ENCODE measurements at places on chromosomes 1 and 21.
A peak's percentile ranks its signal among the peaks of the same experiment; 100 is the strongest.

DNA sequence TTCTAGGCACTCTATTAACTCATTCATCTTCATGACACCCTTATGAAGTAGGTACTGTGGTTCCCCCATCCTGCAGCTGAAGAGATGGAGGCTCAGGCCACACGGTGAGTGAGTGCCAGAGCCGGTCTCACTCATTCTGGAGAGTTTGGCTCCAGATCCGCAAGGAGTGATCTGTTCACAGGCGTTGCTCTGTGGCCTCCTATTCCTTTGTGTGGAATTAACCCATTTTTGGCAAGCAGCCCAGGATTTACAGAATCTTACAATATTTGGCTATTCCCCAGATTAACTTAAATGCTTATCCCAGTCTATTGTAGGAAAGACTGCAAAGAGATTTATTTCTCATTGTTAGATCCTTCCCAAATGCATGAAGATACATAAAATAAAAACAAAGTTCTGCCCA lies 29.6 kb downstream of the KIAA0040 start:
- DNase-seq = no peak

DNA sequence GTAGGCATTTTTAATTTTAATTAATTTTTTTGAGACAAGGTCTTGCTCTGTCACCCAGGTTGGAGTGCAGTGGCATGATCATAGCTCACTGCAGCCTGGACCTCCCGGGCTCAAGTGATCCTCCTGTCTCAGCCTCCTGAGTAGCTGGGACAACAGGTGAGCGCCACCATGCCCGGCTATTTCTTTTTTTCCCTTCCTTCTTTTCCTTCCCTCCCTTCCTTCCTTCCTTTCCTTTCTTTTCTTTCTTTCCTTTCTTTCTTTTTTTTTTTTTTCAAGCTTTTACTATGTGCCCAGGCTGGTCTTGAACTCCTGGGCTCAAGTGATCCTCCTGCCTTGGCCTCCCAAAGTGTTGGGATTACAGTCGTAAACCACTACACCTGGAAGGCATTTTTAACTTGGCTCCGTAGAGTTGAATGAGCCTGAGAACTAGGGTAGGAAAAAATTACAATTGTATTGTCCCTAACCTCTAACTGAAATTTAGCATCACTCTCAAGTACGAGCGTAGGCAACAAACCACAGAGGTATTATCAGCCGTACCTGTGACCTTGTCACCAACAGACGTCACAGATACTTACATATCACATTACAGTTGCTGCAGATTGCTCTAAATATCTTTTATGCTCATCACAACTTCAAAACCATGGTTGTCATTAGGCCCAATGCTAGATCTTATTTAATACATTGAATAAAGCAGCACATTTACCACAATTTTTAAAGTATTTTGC lies 8.0 kb downstream of the RUNX3 start:
- DNase-seq = no peak

GRCh38 chr1:155537193-155537592 lies 25.4 kb downstream of the ASH1L start:
- no peak for DNase-seq

GRCh38 chr1:174040387-174040786 lies 18.2 kb upstream of the RC3H1 start:
- DNase-seq = no peak

DNA sequence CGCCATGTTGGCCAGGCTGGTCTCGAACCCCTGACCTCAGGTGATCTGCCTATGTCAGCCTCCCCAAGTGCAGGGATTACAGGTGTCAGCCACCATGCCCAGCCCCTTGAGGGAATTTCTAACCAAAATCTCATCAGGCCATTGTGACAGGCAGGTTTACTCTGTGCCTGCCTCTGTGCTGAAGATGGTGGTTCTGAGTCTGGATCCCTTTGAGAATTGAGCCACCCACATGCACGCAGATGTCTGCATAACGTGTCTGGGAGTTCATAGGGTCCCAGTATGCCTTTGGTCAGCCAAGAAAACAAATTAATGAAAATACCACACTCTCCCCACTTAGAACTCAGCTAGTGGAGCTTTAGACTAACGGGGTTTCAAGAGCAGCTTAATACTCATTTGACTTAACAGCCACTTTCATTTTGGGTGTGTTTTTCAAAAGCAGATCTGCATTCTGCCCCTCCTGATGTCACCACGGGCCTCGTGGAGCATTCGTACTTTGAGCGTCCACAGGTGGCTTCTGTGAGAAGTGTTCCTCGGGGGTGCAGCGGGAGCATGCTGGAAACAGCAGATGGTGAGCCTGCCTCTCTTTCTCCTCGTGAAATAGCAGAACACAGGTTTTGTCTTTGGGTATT lies 45.3 kb downstream of the DIP2A start:
- no peak for DNase-seq

GRCh38 chr1:45979074-45979777 lies 153.2 kb downstream of the PIK3R3 start:
- DNase-seq = peak; percentile 18

GRCh38 chr1:31657972-31658510 lies 13.4 kb upstream of the PEF1 start:
- DNase-seq = no peak

GRCh38 chr1:228275430-228276173 lies 67.8 kb downstream of the OBSCN start:
- peak; percentile 95 for DNase-seq

DNA sequence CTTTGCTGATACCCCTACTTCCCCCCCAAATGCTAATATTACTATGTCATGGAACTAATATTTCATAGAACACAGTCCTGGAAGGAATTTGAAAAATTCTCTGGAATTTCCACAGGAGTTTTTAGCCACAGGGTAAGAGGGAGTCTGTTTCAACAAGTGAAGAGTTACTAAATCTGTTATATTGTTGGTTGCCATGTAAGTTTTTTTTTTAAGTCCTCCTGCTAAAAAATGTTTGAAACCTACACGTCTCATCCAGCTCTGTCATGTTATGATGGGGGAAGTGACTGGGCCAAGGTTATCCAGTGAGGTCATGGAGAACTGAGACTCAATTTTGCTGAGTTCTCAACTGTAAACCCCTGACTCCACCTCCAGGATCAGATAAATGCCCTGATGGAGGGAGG lies 60.8 kb upstream of the USP24 start:
- DNase-seq = no peak

- DNase-seq = peak; percentile 39
These were observed 121.1 kb downstream of the FOXD2 start for GRCh38 chr1:47558601-47559593.

GRCh38 chr1:155809088-155809487 lies 47.9 kb downstream of the GON4L start:
- no peak for DNase-seq

DNA sequence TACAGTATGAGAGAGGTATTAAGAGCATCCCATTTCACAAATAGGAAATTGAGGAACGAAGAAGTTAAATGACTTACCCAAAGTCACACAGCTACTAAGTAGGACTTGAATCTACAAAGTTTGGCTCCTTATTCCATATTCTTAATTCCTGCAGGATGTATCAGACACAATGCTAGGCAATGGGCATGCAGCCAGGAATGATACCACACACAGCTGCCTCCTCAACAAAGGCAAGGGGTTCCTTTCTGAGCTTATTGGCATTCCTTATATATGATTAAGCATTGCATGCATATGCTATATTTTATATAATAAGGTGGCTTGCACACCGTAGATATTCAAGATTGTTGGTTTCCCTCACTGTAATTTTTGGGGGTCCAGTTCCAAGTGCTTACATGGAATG lies 34.2 kb upstream of the JUN start:
- DNase-seq = no peak

- DNase-seq = no peak
These were observed 93.3 kb downstream of the PDE9A start for GRCh38 chr21:42746593-42747275.

DNA sequence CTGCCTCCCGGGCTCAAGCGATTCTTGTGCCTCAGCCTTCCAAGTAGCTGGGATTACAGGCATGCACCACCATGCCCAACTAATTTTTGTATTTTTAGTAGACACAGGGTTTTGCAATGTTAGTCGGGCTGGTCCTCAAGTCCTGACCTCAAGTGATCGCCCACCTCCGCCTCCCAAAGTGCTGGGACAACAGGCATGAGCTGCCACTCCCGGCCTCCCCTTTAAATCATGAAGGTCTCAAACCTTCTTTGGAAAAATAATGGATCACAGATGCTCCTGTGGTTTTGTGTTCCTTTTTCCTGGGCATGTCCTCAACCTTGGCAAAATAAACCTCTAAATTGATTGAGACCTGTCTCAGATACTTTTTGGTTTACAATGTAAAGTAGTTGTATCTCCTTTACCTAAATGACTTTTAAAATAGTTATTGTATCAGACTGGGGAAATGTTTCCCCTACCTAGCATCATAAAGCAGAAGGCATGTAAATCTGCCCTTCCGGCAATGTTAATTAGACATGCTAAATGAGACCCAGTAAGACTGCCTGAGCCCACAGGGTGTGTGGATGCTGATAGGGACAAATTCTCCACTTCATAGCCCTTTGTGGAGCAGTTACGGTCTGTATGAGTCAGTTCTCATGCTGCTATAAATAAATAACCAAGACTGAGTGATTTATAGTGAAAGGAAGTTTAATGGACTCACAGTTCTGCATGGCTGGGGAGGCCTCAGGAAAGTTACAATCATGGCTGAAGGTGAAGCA lies 27.8 kb downstream of the CBR1 start:
- no peak for DNase-seq

- DNase-seq = no peak
These were observed 87.7 kb downstream of the LACTBL1 start for GRCh38 chr1:22884806-22885530.

GRCh38 chr1:244762629-244763028 lies 72.8 kb upstream of the COX20 start:
- no peak for DNase-seq

DNA sequence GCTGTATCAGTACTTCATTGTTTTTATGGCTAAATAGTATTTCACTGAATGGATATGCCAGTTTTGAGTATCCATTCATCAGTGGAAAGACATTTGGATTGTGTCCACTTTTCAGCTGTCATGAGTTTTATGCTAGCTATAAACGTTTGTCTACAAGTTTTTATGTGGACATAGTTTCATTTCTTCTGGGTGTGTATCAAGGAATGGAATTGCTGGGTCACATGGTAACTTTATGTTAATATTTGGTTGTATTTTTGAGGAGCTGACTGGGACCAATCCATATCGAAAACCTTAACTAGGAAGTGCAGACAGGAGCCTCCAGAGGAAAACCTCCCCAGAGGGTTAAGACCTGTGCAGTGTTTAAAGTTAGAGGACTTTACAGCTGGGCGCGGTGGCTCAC lies 31.8 kb upstream of the DISC1 start:
- no peak for DNase-seq

DNA sequence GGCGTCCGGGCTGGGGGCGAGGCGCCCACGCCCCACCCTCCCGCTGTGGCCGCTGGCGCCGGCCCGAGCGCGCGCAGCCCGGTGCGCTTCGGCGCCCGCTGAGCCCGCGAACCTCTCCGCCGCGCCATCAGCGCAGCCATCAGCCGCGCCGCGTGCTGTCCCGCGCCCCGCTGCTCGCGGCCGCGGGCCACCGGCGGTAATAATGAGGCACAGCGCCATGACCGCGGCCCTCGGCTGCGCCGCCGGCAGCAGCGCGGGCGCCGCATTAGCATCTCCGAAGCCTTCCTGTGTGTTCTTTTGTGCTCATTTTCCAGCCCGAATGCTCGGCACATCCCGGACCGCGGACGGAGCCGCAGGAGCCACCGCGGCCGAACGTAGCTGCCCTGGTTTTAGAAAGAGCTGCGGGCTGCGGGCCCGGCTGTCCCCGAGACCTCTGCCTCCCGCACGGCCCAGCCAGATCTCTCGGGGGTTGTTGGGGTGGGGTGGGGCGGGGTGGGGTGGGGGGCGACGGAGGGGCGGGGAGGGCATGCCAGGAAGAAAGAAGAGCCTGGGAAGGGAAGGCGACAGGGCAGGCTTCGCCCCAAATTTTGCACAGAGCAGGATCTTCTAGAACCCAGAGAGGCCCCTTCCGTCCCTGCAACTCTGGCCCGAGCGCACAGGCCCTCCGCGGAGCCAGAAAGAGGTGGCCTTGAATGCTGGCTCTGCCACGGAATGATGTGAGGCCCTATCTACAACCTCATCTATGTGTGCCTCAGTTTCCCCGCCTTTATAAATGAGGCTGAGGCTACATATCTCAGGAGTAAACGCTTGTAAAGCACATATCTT lies 55.3 kb downstream of the RRAGC start:
- DNase-seq = no peak

- DNase-seq = no peak
These were observed 78.0 kb upstream of the HSD17B7 start for GRCh38 chr1:162712317-162713029.

- no peak for DNase-seq
These were observed 47.0 kb upstream of the DIP2A start for GRCh38 chr21:46411691-46412090.

GRCh38 chr1:232328486-232329102 lies 301.3 kb downstream of the SIPA1L2 start:
- no peak for DNase-seq

- DNase-seq = peak; percentile 71
These were observed 1.5 kb upstream of the UQCRHL start for GRCh38 chr1:15808955-15809354.

GRCh38 chr1:176854758-176855745 lies 309.5 kb downstream of the ASTN1 start:
- DNase-seq = no peak

DNA sequence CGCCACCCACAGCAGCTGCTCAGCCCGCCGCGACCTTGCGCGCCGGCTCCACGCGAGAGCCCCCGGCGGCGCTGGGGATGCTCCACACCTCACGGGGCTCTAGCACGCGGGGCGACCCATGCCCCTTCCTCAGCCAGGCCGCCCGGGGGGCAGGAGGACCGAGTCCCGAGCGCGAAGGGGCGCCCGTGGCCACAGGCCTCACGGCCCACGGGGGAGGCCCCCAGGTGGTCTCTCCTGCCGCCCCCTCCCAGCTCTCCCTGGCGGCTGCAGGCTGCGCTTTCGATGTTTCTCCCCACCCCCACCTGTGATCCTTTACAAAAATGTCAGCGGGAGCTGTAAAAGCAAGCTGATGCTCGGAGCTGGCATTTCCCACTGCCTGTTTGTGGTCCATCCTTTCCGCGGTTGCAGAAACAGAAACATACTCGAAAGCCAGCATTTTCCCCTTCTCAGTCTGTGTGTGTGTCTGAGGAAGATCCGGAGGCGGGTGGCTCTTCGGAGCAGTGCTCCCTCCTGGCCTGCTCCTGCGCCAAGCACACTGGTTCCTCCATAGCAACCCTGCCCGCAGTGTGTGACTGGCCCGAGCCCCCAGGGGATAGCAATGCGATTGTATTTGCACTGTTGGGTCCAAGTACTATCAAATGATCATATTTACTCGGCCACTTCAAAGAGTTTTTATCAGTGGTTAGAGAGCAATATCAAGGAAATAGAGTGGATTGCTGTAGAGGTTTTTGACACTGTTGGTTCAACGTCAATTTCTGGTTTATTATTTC lies 2.1 kb downstream of the KIF26B start:
- DNase-seq = peak; percentile 16

- DNase-seq = no peak
These were observed 47.4 kb upstream of the CLDN14 start for GRCh38 chr21:36527317-36527716.

GRCh38 chr1:230629511-230629910 lies 12.8 kb upstream of the COG2 start:
- no peak for DNase-seq

DNA sequence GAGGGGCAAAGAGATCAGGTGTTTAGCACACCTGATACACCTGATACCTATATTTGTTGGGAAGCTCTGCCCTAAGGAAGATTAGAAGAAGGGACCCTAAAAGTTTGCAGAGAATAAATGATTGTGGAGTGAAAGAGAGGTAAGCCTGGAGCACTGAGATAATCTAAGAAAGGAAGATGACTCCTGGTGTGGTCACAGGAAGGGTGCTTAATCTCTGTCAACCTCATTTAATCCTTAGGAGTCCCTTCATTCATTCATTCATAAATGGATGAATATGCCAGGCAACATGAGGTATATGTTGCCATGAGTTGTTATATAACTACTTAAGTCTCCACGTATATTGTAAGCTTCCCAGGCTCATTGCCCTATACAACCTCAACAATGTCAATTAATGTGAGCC lies 16.2 kb upstream of the MNDA start:
- DNase-seq = no peak
